ENCODE measurements at places on chromosomes 11 and 22. TPM values are rescaled to one million over a fixed set of nuclear protein-coding genes. Genes with fewer than 3 reads are reported as not detected.

GRCh38 chr22:42726811-42727210, 6.1 kb upstream of the A4GALT start:
- no peak for DNase-seq

IGLL1 gene
- 1.4 TPM for polyA plus RNA-seq

PGR gene
- polyA plus RNA-seq, result not detected

GRCh38 chr11:65352783-65353182, 1.8 kb upstream of the TIGD3 start:
- no peak for DNase-seq

MMP11 gene
- polyA plus RNA-seq, result 15.3 TPM

GRCh38 chr22:39662686-39663052, 92.1 kb downstream of the CACNA1I start:
- DNase-seq, result no peak

CD59 gene
- polyA plus RNA-seq, result 247 TPM

DNA sequence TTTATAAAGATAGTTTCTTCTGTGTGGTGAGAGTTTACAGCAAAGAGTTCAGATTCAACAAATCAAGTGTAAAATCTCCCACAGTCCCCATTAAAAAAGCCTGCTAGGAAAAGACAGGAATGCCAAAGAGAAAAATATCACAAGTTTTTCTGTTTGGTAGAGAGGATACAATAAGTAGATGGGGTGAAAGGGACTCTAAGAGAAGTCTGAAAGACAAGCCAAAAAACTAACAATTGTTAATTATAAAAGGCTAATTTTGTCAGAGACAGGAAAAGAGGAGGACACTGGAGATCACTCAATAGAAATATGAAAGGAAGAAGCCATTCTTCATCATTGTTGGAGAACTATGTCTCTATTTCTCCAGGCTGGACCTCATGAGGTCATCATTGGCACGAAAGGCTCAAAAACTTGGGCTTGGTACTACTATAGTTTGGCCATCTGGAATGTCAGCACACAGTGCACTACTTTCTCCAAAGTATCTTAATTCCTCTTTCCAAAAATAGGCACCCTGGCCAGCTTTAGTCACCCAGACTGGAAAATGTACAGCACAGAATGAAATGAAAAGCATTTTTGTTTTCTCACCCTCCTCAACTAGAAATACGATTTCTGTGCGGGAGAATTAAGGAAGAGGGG, 531 bp upstream of the SOX6 start:
- DNase-seq, result no peak

- DNase-seq, result peak; percentile 82
Measured at GRCh38 chr11:61626580-61627380, 45.9 kb upstream of the SYT7 start.
